Activated CD8-positive, alpha-beta memory T cell treated with anti-CD3 and anti-CD28 coated beads, Interleukin-2, amount 50 U/mL, for 4 hours (primary cell): ENCODE measurements at places on chromosomes 7 and 10.

GRCh38 chr7:94906065-94906851 is 1.1 kb upstream of the PPP1R9A start:
- no peak for DNase-seq

- DNase-seq, result no peak
Measured at GRCh38 chr10:130014263-130015074, 50.4 kb upstream of the EBF3 start.

DNA sequence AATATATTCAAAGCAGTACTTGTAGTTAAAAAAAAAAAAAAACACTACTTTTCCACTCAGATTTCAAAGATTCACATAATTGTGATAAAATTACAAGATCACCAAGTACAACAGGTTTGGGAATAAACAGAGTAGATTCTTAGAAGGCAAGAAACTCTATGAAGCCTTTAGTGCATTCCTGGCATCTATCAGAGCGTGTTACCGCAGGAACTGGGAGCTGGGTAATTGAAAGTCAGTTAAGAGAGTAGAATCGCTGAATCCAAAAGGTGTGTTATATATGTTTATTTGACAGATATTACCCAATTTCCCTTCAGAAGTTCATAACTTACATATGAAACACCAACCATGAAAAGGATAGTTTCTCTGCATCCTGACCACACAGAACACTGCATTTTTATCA is 159.2 kb upstream of the PLXNA4 start:
- DNase-seq, result no peak

DNA sequence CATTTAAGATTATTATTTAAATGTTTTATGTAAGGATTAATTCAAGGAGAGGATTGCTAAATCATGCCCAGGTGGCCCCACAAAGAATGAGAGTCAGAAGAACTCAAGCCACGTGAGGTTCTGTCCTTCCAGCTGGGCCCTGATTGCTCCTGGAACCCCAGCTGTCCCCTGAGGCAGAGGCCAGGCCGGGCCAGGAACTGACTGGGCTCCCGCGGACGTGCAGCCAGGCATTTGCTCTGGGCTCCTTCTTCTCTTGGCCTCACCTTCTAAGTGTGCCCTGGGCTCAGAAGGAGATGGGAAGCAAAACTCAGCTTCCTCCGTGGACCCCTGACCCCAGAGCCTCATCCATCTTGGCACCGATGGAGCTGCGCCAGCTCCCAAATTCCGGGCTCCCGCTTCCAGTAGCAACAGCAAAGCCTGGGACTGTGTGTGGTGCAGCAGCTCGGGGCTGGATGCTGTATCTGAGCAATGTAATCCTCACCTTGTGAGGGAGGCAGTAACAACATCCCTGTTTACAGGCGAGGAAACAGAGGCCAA is 250.6 kb upstream of the PPP2R2D start:
- no peak for DNase-seq

DNA sequence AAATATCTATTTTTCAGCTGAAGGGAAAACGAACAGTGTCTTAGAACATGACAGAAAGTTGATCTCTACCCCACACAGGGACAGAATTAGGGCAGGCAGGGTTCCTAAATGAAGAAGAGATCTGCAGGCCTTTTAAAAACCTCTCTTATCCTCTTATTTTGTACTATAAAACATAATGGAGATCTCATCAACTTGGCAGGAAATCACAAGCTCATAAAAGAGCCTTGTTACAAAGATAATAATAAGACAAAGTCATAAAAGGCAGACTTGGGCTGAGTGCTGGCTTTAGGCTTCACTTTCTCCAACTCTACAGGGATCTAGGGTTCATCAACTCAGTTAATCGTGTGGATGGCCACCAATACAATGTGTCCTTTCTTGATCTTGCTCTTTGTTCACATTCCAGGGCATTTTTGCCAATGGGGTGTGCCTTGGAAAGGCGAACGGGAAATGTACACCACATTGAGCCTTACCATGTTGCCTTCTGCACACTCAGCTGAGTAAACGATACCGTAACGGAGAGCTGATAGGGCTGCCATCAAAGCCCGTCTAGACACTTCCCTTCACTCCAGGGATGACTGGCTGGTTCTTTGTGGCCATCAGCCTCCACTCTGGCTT is 7.1 kb upstream of the TEX36 start:
- DNase-seq, result no peak

DNA sequence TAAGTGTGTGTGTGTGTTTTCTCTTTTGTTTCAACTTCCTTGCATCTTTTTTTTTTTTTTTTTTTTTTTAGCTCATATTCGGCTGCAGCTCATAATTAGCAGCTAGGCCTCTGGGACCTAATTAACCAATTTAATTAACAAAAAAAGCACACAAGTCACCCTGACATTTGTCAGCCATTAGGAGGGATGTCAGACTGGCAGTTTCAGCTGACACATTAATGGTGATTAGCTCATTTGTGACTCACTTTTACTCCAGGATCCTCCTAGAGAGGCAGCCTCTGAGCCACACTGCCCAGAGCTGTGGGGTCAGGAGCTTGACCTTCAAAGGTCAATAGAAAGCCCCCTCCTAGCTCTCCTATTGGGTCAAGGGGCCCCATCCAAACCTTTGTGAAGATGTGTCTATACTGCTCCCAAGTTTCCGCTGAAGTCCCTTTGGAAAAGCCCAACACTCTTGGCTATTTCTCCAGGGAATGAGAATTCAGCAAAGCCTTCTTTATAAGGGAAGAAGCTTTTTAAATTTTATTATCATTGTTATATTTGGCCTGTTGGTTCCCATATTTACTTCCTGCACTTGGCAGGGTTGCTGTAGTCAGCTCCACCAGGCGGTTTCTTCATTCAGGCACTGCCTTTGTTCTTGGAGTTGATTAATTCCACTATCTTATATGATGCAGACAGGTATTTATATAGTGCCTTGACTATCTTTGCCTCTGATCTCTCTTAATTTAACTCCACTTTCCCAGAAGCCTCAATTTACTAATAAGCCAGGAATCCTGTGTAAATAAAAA is 109.5 kb upstream of the HABP2 start:
- no peak for DNase-seq
